ENCODE measurements at places on chromosomes 6 and 20.

GRCh38 chr20:33437141-33437911, 6.2 kb downstream of the SNTA1 start:
- peak overlapping the region; percentile 63 for H3K27ac ChIP-seq
- DNase-seq, result no peak
- H3K36me3 ChIP-seq, result no peaks in the 10 kb centered on the region
- peaks cover 3% of the 10 kb centered on the region for H3K4me1 ChIP-seq
- H3K27me3 ChIP-seq, result no peaks in the 10 kb centered on the region
- no peak overlapping the region for H3K4me3 ChIP-seq

DNA sequence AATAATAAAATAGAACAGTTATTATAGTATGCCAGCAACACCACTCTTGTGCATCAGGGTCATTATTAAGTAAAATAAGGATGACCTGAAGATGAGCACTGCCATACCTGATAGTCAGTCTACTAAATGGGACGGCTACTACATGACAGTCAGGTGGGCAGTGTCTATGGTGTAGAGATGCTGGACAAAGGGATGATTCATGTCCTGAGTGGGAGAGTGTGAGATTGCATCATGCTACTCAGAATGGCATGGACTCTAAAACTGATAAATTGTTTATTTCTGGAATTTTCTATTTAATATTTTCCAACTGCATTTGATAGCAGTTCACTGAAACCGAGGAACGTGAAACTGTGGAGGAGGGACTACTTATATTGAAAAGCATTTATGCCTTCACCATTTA, 38.8 kb downstream of the SNX9 start:
- peaks cover 50% of the 10 kb centered on the region for H3K4me1 ChIP-seq
- no peak for DNase-seq
- no peak overlapping the region for H3K4me3 ChIP-seq
- no peaks in the 10 kb centered on the region for H3K36me3 ChIP-seq

GRCh38 chr6:344816-345340, 46.7 kb upstream of the IRF4 start:
- H3K4me1 ChIP-seq, result no peaks in the 10 kb centered on the region
- no peak overlapping the region for H3K4me3 ChIP-seq
- H3K27ac ChIP-seq, result no peak overlapping the region

- DNase-seq, result peak; percentile 30
- no peaks in the 10 kb centered on the region for H3K36me3 ChIP-seq
- no peaks in the 10 kb centered on the region for H3K27me3 ChIP-seq
Observed at GRCh38 chr6:37050045-37050853, 44.8 kb downstream of the FGD2 start.

DNA sequence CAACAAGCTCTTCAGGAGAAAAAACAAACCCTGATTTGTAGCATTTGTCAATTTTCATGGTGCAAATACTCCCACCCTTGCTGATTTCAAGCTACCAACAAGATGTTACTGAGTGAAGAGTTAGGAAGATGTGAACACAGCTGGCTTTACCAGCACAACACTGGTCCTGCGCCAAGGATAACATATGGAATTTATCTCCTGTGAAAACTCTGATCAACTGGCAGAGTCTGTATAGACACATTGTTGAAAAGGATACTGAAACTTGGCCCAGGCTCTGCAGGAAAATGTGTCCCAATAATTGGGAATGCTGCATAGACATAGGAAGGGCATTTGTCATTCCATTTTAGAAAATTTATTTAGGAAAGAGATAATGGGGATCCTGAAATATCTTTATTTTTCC, 29.0 kb downstream of the OTOR start:
- DNase-seq, result no peak
- H3K27ac ChIP-seq, result no peak overlapping the region
- H3K27me3 ChIP-seq, result no peaks in the 10 kb centered on the region

- H3K4me3 ChIP-seq, result no peak overlapping the region
- no peaks in the 10 kb centered on the region for H3K36me3 ChIP-seq
- no peaks in the 10 kb centered on the region for H3K4me1 ChIP-seq
- H3K27me3 ChIP-seq, result no peaks in the 10 kb centered on the region
- H3K27ac ChIP-seq, result no peak overlapping the region
- DNase-seq, result no peak
Observed at GRCh38 chr6:134427721-134428120, 109.8 kb upstream of the SGK1 start.

- DNase-seq, result no peak
- no peak overlapping the region for H3K27ac ChIP-seq
- no peak overlapping the region for H3K4me3 ChIP-seq
- no peaks in the 10 kb centered on the region for H3K27me3 ChIP-seq
Observed at GRCh38 chr20:48403167-48403761, 424.5 kb downstream of the PREX1 start.

- H3K4me1 ChIP-seq, result no peaks in the 10 kb centered on the region
- no peaks in the 10 kb centered on the region for H3K36me3 ChIP-seq
Observed at GRCh38 chr6:102660303-102660702, 1266.8 kb downstream of the GRIK2 start.

DNA sequence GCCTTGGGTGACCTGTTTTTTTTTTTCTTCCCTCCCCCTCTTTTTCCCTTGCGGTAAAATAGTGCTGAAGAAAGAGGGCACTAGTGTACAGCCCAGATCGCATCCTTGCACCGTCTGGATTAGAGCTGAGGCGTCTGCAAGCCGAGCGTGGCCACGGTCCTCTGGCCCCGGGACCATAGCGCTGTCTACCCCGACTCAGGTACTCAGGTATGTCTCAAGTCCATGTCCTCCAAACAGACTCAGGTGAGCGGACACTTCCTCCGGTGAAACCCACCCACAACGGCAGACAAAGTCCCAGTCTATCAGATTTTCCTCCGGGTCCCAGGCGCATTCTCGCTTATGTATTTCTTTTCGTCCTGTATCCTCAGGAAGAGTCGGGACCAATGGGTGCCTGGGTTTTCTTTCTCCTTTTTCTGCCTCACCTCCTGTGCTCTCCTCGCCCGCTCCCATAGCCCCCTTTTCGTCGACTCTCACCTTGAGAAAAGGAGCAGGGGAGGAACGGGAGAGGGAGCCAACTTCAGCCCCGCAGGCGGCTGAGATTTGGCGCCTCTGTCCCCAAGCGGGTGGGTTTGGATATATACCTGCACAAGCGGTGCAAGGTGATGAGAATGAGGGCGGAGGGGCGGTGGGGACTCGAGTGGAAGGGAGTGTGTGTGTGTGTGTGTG, 1.1 kb upstream of the GRM1 start:
- no peak for DNase-seq
- H3K4me3 ChIP-seq, result no peak overlapping the region
- no peak overlapping the region for H3K27ac ChIP-seq

GRCh38 chr6:106600329-106600728, 29.0 kb downstream of the RTN4IP1 start:
- no peak overlapping the region for H3K27ac ChIP-seq
- no peaks in the 10 kb centered on the region for H3K27me3 ChIP-seq
- DNase-seq, result no peak
- H3K36me3 ChIP-seq, result peaks cover 23% of the 10 kb centered on the region

GRCh38 chr6:82248273-82248735, 760 bp upstream of the IBTK start:
- H3K36me3 ChIP-seq, result no peaks in the 10 kb centered on the region
- H3K27ac ChIP-seq, result peak overlapping the region; percentile 97
- H3K4me1 ChIP-seq, result peaks cover 31% of the 10 kb centered on the region

GRCh38 chr20:57785720-57786119, 75.9 kb upstream of the PMEPA1 start:
- no peaks in the 10 kb centered on the region for H3K27me3 ChIP-seq
- no peak overlapping the region for H3K27ac ChIP-seq
- H3K4me3 ChIP-seq, result no peak overlapping the region
- no peaks in the 10 kb centered on the region for H3K4me1 ChIP-seq
- no peaks in the 10 kb centered on the region for H3K36me3 ChIP-seq

DNA sequence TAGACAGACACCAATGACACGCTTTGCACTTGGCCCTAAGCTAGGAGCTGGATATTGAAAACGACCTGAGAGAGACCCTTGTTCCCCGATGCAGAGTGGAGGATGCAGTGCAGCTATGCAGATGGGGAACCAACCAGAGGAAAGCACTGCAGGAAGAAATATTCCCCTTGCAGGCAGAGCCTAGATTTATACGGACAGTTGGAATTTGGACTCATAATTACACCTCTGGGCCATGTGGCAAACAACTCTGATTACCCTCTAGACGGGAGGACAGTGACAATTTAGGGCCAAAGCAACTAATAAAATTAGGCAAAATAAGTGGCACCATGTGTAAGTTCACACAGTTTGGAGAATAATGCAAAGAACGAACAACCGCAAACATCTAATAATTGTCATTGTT, 12.3 kb downstream of the PMEPA1 start:
- peaks cover 63% of the 10 kb centered on the region for H3K4me1 ChIP-seq
- no peaks in the 10 kb centered on the region for H3K36me3 ChIP-seq
- DNase-seq, result no peak

DNA sequence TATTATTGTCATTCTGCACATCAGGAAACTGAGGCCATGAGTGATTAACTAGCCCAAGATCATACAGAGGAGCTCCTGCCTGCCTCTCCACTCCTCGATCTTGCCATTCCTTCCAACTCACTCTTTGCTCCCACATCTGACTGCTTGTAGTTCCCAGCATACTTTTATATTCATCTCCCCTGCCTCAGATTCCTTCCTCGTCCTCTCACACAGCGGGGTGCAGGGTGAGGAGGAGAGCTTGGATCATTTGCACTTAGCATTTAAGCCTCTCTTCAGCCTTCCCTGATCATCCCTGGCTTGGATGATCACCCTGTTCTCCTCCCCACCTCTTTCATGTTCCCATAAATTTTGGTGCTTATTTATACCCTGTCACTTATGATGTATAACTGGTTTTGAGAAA, 515.1 kb upstream of the SOX4 start:
- DNase-seq, result no peak
- H3K4me3 ChIP-seq, result no peak overlapping the region
- no peaks in the 10 kb centered on the region for H3K27me3 ChIP-seq

- H3K27ac ChIP-seq, result no peak overlapping the region
- DNase-seq, result no peak
- H3K4me3 ChIP-seq, result no peak overlapping the region
- no peaks in the 10 kb centered on the region for H3K27me3 ChIP-seq
- peaks cover 21% of the 10 kb centered on the region for H3K36me3 ChIP-seq
Observed at GRCh38 chr6:53066874-53067706, 1.9 kb downstream of the FBXO9 start.

DNA sequence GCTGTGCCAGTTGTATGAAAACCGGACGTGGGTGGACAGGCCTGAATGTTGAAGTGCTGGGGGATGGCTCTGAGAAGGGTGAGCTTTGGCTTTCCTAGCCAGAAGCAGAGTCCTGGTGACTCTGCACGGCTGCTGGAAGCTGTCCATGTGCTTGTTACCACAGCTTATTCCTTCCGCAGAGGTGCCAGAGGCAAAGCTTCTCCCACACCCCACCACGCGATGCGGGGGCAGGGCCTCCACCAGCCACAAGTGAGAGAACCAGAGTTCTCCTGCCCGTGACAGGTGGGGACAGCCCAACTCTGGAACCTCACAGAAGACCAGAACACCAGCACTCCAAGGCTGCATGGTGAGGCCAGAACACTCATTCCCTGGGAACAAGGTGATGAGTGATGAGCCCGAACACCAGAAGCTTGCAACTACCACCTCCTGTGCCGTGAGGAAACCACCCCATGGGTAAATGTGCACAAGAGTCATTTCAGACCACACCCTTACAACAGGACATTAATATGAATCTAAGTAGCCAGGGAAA, 36.7 kb downstream of the JAG1 start:
- peaks cover 22% of the 10 kb centered on the region for H3K36me3 ChIP-seq
- no peak for DNase-seq
- no peaks in the 10 kb centered on the region for H3K27me3 ChIP-seq
- peaks cover 80% of the 10 kb centered on the region for H3K4me1 ChIP-seq
- H3K27ac ChIP-seq, result peak overlapping the region; percentile 97
- H3K4me3 ChIP-seq, result no peak overlapping the region

DNA sequence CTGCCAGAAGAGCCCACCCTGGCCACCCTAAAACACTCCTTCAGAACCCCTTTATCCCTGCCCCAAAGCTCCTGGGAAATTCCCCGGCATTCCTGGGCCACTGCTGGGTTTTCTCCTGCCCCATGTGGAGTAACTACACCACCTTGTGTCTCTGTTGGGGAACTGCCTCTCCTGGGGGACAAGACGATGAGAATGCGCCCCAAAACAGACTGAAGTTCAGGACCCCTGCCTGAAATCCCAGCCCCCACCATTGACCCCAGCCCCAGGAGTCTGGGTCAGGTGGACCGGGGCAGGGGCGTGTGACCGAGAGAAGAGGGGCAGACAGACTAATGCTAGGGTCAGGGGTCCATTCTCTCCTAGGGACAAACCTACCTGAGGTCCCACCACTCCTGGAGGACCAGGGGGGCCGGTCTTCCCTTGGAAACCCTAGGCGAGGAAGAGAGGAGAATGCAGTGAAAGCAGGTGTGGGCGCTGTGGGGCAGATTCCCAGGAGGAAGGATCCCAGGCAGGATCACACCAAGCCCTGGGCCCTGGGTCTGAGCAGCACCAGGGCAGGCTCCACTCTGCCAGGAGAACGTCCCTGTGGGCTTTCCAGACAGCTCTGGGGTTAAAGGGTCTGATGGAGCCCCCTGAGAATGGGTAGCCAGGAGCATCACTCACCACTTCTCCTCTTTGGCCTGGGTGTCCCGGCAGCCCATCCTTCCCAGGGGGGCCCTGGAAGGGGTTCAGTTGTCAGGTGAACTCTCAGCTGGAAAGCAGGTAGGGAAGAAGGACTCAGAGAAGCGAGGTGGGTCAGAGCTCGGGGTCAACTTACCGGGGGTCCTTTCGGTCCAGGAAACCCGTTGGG, 19.4 kb downstream of the COL11A2 start:
- no peaks in the 10 kb centered on the region for H3K27me3 ChIP-seq
- H3K36me3 ChIP-seq, result no peaks in the 10 kb centered on the region
- no peak overlapping the region for H3K27ac ChIP-seq

DNA sequence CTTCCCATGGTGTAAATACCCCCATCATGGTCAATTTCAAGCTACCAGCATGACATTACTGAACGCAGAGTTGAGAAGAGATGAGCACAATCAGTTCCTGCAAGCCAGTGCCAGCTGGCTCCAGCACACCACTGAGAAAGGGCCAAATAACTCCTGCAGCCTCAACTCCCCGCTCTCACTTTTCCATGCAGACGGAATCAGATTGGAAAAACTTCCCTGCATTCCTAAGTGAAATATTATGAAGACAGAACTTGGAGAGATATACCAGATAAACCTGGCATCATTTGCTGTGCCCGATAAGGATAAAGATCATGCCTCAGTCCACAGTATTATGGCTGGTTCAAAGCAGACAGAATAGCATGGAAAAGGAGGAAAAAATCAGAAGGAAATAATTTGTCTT, 56.7 kb downstream of the FILIP1 start:
- H3K4me3 ChIP-seq, result peak overlapping the region; percentile 15
- H3K27me3 ChIP-seq, result no peaks in the 10 kb centered on the region
- no peaks in the 10 kb centered on the region for H3K4me1 ChIP-seq
- no peaks in the 10 kb centered on the region for H3K36me3 ChIP-seq
- H3K27ac ChIP-seq, result peak overlapping the region; percentile 57
- no peak for DNase-seq

DNA sequence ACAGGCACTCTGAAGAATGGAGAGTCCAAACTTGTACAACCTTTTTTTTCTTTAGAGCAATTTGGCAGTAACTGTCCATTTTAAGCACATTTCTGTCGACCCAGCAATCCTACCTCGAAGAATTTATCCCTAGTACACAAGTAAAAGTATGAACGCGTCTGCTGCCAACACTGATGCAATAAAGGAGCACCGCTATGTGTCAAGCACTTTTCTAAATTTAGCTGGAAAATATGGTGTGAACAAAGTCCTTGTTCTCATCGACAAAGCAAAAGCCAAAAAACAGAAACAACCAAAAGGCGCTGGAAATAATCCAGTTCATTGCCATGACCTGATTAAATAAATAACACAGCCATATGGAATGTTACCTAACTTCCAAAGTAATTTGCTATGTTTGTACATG, 1.1 kb downstream of the DPM1 start:
- no peak for DNase-seq
- peaks cover 19% of the 10 kb centered on the region for H3K4me1 ChIP-seq
- H3K27me3 ChIP-seq, result no peaks in the 10 kb centered on the region
- H3K36me3 ChIP-seq, result no peaks in the 10 kb centered on the region
- H3K27ac ChIP-seq, result no peak overlapping the region

Data from esophagus squamous epithelium (tissue), 5 donors.